ENCODE measurements at places on chromosomes 4 and X. TPM values are rescaled to one million over a fixed set of nuclear protein-coding genes. Genes with fewer than 3 reads are reported as not detected.
A peak's percentile ranks its signal among the peaks of the same experiment; 100 is the strongest.

The CAMK2D gene
- 114 TPM for total RNA-seq

The RHOH gene
- total RNA-seq, result 39.5 TPM

The HTRA3 gene
- not detected for total RNA-seq

DNA sequence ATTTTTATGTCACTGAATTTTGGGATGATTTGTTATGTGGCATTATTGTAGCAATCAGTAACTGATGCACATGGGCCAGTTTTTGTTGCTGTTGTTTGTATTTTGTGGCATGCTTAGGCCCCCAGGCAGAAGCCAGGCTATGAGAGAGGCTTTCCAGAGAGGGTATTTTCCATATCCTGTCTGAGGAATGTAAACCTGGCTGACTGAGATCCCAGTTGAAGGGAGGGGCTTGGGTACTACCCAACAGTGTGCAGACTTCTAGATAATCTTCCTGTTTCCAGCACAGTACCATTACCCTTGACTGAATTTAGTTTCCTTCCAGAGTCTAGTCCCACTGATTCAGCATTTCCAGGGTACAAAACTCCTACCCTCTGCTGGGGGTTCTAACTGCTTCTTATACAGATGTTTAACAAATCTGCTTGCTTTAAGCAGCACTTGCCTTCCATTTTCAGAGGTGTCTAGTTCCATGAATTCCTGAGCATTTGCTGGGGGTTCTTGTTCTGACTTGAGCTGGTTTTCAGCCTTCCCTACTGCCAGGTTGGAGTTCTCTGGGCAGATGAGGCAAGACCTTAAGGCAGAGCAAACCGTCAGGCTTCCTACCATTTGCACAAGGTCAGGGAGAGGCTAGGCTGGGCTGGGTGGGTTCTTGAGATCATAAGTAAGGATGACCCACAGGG lies 104.7 kb upstream of the EGFL6 start:
- no peaks in the 10 kb centered on the region for H3K27me3 ChIP-seq
- no peaks in the 10 kb centered on the region for H3K4me1 ChIP-seq
- H3K27ac ChIP-seq, result no peak overlapping the region
- no peak for DNase-seq

DNA sequence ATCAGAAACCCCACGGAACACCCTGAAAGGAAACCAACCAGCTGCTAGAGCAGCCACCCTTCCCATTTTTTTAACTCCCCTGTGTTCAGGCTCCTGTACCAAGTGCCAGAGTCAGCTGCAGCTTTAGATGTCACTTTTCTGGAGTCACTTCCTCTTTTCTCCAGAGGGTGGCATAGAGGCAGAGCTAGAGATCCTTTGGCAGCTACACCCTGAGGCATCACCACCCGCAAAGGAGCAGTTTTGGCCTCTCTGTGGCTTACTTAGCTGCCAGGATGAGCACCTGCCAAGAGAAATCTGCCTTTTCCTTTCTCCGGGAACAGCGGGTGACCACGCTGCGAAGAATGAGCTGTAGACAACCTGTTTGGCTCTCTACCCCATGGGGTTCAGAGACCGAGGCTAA lies 58.0 kb upstream of the CHRDL1 start:
- H3K4me1 ChIP-seq, result no peaks in the 10 kb centered on the region
- H3K4me3 ChIP-seq, result no peak overlapping the region
- H3K27me3 ChIP-seq, result no peaks in the 10 kb centered on the region
- peak; percentile 52 for DNase-seq
- H3K36me3 ChIP-seq, result no peaks in the 10 kb centered on the region
